ENCODE measurements at places on chromosomes 4 and X.

DNA sequence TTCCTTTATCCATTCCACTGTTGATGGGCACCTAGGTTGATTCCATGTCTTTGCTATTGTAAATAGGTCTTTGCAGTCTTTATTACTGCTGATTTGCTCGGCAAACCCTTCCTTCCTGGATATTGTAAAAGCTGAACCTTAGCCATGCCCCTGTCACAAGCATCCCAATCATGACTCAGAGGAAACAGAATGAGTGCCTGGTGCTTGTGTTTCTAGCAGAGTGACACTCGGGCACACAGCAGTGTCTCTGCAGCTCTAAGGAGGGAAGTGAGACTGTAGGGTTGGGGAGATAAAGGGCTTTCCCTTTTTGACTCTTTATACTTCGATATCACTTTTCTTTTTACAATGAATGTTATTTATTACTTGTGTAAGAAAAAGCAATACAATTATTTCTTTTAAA is 83.3 kb downstream of the AKAP4 start:
- DNase-seq, result no peak

- DNase-seq, result no peak
Observed at GRCh38 chrX:46750889-46751288, 8.0 kb downstream of the SLC9A7 start.

DNA sequence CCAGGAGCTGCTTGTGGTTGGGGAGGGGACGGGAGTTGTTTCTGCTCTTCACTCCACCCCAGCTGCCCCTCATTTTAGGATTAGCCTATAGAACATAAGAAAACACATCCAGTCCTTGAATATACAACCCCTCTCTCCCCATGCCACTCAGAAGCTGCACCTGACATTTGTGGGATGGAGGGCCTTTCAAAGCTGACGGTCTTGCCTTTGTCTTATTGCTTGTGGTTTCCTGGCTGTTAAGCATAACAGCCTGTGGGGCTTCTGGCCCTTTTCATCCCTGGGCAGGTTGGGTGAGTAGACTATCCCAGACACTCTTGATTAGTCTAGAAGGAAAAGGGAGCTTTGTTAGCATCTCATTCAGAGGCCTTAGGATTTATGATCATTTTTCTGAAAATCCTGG is 407.6 kb upstream of the BOD1L1 start:
- DNase-seq, result no peak

DNA sequence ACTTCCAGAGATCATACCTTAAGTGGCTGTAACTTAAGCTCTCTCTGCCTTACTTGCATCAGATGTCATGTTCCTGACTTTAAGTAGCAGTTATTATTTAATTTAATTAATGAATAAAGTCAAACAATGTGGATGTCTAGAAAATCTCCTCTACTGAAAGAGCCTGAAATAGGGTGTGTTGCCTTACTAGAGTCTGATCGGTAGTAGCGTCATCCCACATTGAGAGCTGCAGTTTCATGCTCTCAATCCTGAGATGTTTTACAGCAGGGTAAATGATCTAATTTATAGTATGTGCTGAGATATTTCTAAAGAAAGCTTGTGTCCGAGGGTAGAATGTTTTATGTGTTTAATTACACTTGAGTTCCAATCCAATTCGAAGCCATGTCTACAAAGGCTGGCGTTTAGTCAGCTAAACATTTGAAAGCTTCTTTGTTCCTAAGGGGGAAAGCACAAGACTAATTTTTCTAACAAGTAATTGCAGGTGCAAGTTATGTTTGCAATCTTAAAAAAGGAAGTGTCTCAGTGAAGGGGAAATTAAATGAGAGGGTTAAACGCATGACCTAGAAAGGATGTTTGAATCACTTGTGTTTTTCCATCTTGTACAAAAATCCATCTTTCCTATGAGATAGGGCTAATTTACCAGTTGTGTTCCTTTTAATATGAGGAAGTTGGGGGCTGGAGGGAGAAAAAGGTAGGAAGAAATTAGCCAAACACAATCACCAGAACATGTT is 391.0 kb upstream of the MAGEB2 start:
- DNase-seq, result no peak

GRCh38 chr4:7924163-7924562 is 15.5 kb downstream of the AFAP1 start:
- DNase-seq, result no peak

GRCh38 chr4:71130827-71131603 is 137.6 kb downstream of the DCK start:
- no peak for DNase-seq

GRCh38 chrX:115894087-115894486 is 276.5 kb upstream of the AGTR2 start:
- no peak for DNase-seq

Data from AML-193 (cell line).